ENCODE measurements at places on chromosomes 2 and 18.

GRCh38 chr2:159228081-159228581 is 58.4 kb downstream of the WDSUB1 start:
- no peak for DNase-seq

DNA sequence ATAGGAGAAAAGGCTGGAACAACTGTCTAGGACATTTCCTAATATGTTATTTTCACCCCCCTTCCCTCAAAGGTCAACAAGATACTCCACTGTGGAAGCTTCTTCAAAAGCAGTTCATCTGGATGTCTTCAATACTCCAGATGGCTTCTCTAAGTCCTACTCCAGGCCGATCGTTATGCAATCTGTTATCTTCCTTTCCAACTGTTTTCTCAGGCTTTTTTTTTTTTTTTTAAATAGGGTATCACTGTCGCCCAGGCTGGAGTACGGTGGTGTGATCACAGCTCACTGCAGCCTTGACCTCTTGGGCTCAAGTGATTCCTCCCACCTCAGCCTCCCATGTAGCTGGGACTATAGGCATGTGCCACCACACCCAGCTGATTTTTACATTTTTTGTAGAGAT is 26.3 kb downstream of the ATP8B1 start:
- DNase-seq: no peak

- no peak for DNase-seq
These were observed 748.0 kb downstream of the DPP10 start for GRCh38 chr2:115190459-115190858.

DNA sequence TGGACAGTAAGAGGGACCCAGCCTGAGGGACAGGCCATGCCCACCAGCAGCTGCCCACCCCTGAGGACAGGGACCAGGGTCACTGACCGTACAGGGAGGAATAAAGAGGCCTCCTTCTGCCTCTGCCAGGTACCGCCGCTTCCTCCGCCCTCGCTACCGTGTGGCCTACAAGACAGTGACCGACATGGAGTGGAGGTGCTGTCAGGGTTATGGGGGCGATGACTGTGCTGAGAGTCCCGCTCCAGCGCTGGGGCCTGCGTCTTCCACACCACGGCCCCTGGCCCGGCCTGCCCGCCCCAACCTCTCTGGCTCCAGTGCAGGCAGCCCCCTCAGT is 2.2 kb downstream of the EMILIN1 start:
- DNase-seq: no peak

DNA sequence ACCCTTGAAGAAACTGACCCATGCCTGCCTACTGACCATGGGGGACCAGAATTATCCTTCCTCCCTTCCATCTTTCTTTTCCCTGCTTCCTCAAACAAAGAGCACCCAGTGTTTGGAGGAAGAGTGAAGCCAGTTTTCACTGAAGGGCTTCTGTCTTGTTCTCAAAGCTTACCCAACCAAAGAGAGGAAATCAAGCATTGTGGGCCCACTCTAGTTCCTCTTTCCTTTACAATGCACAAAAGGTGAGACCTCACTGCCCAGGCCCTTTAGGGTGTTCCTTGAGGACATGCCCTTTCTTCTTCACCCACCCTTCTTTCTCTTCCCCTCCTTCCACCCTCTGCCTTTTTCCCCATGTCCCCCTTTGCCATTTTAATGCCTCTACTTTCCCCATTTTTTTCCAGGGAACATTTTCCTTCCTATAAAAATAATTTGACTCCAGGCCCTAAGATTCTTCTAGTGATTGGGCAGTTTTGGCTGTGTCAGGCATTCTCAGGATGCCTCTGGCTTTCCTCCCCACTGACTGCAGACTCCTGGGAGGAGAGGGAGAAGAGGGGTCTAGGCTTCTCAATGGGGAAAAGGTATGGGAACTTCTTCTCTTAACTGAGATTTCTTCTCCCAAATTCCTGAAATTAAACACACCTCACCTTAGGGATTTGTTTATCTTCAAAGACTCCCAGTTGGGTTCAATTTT is 126.6 kb upstream of the RMDN2 start:
- no peak for DNase-seq
